ENCODE measurements at places on chromosomes 2 and 18.

DNA sequence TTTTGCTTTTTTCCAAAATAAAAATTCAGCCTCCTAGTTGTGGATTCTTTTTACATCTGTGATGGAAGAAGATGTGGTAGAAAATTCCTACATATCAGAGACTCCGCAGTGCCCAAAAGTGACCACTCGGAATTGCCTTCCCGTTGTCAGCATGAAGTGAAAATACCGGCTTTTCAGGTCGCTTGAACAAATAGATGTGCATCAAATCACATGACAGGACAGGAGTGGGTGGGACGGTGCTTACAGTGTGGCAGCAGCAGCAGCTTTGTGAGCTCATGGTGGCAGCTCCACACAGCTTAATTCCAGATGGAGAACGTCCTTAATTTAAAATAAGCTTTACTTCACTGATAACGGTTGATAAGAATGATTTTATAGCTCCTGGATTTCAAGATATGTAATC, 20.3 kb downstream of the SALL3 start:
- no peak for DNase-seq

- no peak for DNase-seq
Measured at GRCh38 chr2:157900203-157900602, 24.1 kb upstream of the ACVR1 start.

DNA sequence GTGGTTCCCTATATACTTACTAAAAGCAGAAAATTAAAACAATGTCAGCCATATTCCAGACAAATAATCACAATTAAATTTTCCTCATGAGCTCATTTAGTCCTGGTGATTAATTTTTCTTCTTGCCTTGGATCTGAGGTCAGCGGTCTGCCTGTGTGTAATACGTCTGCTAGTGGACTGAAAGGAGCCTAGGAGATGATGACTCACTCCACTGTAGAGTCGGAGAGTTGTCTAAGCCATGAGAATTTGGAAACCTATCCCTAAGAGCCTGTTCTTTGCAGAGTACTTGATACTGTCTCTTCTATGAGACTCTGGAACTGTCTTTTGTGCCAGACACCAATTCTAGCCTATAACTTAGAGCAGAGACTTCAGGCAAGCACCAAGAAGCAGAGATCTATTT, 94.2 kb upstream of the RAB27B start:
- no peak for DNase-seq

- no peak for DNase-seq
Measured at GRCh38 chr2:40257340-40258134, 194.4 kb downstream of the SLC8A1 start.

DNA sequence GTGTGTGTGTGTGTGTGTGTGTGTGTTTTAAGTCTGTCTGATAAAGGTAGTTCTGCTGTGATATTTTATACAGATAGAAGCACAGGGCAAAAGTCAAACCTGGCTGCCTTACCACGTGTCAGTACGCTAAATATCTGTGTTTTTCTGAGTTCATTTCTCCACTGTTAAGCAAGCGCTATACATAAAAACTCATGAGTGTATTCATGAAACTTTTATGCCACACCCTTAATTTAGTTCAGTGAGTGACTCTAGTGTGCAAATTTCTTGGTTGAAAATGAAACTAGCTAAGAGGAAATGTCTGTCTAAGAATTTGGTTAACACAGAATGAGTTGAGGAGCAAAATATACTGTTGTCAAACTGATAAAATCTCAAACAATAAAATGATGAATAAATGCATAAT, 11.2 kb downstream of the CASP10 start:
- no peak for DNase-seq

DNA sequence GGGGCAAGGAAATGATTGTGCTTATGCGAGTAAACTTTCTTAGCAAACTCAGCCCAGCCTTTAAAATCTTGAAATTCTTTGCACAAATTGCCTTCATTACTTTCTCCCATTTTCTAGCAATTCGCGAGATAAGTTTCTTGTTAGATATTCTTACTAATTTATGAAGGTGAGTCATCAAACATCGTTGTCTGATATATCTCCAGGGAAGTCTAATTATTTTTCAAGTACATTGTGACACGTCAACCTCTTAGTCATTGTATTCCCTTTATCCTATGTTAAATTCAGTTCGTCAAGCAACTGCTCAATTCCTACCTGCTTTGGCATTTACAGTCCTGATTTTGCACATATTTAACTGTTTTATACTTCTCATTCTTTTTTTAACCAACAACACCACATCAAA, 854.5 kb upstream of the CRIM1 start:
- DNase-seq, result no peak

DNA sequence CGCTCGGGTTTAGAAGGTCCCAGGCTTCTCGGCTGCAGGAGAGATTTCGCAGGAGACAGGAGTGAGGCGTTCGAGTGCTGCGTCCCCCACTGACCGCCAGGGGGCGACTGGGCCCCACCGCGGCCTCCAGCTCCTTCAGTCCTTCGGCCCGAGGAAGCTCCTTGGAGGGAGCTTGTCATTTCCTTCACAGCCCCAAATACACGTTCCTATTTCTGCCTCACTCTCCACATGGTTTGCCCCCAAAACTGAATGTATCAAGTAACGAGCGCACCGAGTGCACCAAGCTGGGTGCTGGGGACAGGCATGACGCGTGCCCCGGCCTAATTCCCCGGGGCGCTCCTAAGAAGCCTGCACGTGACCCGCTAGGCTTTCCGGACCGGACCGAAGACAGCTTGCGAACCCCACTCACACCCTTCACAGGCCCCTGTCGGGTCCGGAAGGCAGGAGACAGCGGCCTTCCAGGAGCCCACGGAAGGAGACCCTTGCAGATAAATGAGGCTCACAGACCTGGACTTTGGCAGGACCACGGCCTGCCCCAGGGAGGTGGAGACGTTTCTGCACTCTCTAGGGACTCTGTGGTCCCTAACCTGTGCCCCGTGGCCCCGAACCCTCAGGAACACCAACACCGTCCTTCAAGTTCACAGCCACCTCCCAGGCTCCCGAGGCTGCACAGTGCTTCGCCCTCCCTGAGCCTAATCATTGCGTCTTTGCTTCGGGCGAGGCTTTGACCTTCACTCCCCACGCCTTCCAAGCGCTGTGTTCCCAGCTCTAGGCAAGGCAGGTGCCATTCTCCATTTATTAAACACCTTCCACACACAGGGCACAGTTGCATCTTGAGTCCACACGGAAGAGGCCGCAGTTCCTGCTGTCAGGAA, 13.0 kb upstream of the FAHD2A start:
- DNase-seq, result peak; percentile 63

GRCh38 chr2:226333388-226333787, 466.2 kb downstream of the IRS1 start:
- DNase-seq, result peak; percentile 42

GRCh38 chr18:62664414-62664813, 50.9 kb upstream of the PHLPP1 start:
- no peak for DNase-seq

- no peak for DNase-seq
Measured at GRCh38 chr18:9405130-9405529, 70.2 kb upstream of the RALBP1 start.

DNA sequence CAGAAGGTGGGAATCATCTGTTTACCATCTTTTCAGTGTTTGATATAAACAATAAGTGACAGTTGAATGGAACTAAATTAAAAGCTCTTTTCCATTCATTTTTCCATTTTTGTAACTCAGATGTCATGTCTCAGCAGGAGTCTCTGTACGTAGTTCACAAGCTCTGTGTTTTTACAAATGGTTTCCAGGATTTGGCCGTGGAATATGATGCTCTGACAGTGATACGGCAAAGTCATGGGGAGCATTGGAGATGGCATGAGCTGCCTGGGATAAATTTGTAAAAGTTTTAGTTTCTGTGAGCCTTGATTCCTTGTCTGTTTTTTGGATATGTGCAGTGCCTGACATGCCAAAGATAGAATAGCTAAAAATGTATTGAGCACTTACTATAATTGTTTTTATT, 168.1 kb upstream of the SESTD1 start:
- DNase-seq, result no peak

GRCh38 chr2:70918016-70918415, 17.7 kb upstream of the ATP6V1B1 start:
- no peak for DNase-seq

DNA sequence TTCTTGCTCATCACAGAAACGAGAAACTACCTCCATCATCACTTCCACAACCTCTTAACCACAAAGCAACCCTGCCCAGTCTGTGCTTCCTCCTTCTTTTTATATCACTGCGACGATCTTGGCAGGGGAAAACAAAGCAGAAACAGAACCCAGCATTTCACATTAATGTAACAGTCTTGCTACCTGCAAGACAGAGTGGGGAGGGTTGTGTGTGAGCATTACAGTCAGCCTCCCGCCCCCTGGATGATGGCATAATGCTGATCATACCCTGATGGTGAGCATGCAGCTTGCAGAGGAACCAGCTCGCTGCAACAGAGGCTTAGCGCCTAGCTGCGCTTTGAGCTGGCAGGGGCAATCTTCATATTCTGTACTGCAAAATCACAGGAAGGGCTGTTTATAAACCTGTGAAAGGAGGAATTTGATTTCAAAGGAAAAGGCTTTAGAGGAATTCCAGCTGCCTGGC, 376.1 kb downstream of the IRS1 start:
- peak; percentile 87 for DNase-seq

- no peak for DNase-seq
Measured at GRCh38 chr2:194090251-194090905, 1566.6 kb upstream of the SLC39A10 start.

GRCh38 chr18:64042728-64043358, 73.0 kb downstream of the SERPINB8 start:
- no peak for DNase-seq

GRCh38 chr2:108615480-108616090, 81.3 kb downstream of the LIMS1 start:
- no peak for DNase-seq

DNA sequence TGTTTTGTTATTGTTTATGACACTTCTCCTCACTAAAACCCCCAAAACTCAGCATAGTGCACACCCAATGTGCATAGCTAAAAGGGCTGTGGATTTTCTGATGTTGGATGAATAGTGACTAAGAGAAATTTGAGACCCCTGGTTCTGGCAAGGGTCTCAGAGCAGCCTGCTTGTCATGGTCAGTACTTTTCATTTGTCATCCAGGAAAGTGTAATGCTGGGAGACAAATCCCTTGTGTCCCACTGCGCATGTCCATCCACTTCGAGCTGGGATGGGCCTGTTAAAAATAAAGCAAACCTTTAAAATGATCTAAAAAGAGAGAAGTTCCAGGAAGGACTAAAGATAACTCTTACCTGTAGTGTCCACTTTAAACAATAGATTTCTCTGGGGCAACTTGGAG, 46.9 kb upstream of the LYPD1 start:
- no peak for DNase-seq

DNA sequence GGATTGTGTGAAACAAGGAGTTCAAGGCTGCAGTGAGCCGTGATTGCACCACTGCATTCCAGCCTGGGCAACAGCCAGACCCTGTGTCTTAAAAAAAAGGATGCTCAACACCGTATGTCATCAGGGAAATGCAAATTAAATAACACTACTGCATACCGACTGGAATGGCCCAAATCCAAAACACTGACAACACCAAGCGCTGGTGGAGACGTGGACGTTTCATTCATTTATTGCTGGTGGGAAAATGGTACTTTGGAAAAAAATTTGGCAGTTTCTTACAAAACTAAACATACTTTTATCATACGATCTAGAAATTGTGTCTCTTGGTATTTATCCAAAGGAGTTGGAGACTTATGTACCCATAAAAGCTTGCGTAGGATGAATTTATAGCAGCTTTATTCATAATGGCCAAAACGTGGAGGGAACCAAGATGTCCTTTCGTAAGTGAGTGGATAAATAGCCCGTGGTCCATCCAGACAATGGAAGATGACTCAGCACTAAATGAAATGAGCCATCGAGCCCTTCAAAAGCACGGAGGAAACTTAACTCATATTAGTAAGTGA, 24.2 kb downstream of the NEU4 start:
- DNase-seq, result no peak

DNA sequence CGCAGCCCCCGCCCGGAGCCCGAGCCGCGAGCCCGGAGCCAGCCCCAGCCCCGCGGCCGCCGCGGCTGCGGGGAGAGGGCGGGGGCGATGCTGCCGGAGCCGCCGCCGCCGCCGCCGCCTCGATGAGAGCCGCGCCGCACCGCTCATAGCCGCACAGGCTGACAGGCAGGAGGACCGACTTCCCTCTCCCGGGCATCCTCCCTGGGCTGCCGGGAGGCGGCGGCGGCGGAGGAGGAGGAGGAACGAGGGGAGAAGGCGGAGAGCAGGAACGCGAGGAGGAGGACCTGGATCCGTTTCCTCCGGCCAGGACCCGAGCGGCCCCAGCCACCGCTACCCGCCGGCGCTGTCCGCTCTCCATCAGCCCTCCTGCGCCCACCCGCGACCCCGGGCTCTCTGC, 370 bp downstream of the KLHL29 start:
- DNase-seq, result no peak

GRCh38 chr2:16622399-16622968, 43.1 kb downstream of the CYRIA start:
- peak; percentile 85 for DNase-seq

DNA sequence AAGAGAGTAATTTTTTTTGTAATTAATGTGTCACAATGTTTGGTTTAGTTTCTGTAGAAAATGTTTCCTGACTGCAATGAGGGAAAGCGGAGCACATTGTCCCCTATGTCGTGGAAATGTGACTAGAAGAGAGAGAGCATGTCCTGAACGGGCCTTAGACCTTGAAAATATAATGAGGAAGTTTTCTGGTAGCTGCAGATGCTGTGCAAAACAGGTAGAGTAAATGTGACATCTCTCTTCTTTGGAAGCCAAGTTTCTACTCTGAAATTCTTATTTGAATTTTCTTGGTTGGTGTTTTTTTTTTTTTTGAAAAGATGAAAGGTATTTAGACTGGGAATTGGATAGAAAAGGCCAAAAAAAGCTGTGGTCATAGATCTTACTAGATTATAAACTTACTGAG, 20.0 kb downstream of the RNF138 start:
- no peak for DNase-seq

- DNase-seq, result no peak
Measured at GRCh38 chr2:154696369-154696768, 2.1 kb upstream of the KCNJ3 start.

GRCh38 chr2:205629091-205629776, 53.1 kb upstream of the NRP2 start:
- no peak for DNase-seq

- no peak for DNase-seq
Measured at GRCh38 chr2:42722320-42723190, 41.4 kb downstream of the OXER1 start.

DNA sequence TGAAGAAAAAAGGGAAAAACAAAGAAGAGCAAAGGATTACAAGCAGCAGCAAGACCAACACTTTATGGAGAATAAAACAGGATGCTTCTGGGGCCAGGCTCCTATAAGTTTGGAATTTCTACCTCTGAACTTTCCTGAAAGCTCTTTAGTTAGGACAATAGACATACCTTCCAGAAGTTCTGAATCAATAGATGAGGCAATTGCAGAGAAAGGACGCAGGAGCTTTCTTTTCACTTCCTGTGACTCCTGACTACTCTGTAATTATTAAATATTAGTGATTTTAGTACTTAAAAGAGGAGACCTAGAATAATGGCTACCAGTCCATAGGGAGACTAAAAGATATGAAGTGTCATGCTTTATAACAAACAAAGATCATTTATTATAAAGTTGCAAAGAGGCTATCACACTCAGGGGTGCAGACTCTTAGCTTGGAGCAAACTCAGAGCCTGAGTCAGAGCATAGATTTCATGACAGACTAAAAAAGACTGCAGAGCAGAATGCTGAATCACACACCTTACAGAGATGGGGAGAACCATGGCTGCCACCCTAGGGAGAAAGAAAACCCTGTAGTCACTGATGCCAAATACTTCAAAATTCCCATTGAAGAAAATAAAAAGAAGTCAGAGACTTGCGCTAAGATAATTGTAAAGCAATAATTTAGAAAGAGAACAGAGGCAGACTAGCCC, 52.5 kb upstream of the FAM136A start:
- no peak for DNase-seq

Measured in Kasumi-1 (cell line).